Hippocampal formation (tissue), 2 donors: ENCODE measurements at places on chromosomes 5 and 9.

GRCh38 chr9:93206576-93207155 lies 22.7 kb downstream of the WNK2 start:
- no peak for DNase-seq

GRCh38 chr5:97165726-97166125 lies 17.3 kb downstream of the RIOK2 start:
- no peak for DNase-seq

DNA sequence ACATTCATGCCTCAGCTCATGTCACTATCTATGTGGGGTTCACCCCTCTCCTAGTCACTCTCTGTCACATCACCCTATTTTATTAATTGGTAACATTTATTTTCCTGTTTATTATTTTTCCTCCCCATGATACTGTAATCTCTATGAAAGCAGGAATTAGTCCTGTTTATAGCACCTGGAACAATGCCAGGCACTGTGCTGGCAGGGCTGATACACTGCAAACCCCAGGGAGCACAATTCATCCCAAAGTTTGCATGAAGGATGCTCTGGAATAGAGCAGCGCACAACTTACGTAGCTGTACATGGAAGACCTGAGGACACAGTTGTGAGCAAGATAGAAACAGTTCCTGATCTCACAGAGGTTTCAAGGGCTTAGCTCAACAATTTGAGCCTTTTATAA lies 103.2 kb downstream of the NSG2 start:
- DNase-seq, result no peak

GRCh38 chr9:124770359-124771020 lies 621 bp downstream of the NR6A1 start:
- no peak for DNase-seq

GRCh38 chr5:178312880-178313282 lies 80.3 kb upstream of the PHYKPL start:
- no peak for DNase-seq

DNA sequence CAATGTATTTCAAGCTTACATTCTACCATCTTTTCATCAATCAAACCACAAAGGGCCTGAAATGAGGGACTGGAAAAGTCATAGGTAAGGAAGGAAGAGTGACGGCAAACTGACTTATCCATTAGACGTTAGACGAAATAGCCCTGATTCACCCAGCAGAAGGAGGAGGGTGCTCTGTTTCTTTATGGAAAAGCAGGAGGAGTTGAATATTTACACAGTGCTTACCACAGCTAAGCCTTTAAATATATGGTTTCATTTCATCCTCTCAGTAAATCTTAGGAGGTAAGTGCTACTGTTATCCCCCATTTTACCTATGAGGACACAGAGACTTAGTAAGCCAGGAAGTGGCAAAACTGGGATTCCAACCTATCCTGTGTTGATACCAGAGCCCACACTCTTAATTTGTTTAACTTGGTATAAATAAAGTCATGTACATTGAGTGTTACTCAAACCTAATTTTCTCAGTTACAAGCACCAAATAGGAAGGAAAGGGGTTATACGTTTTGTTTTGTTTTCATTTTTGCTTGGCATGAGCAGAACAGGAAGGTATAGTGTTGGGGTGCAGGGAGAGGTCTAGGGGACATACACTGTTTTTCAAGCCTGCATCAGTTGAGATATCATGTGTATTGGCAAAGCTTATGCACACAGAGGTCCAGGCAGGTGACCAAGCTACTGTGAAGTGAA lies 98.1 kb upstream of the IFNK start:
- DNase-seq, result no peak

- DNase-seq, result no peak
These were observed 13.1 kb downstream of the DIAPH1 start for GRCh38 chr5:141605523-141606277.

GRCh38 chr5:139245637-139246339 lies 47.6 kb upstream of the SIL1 start:
- no peak for DNase-seq

DNA sequence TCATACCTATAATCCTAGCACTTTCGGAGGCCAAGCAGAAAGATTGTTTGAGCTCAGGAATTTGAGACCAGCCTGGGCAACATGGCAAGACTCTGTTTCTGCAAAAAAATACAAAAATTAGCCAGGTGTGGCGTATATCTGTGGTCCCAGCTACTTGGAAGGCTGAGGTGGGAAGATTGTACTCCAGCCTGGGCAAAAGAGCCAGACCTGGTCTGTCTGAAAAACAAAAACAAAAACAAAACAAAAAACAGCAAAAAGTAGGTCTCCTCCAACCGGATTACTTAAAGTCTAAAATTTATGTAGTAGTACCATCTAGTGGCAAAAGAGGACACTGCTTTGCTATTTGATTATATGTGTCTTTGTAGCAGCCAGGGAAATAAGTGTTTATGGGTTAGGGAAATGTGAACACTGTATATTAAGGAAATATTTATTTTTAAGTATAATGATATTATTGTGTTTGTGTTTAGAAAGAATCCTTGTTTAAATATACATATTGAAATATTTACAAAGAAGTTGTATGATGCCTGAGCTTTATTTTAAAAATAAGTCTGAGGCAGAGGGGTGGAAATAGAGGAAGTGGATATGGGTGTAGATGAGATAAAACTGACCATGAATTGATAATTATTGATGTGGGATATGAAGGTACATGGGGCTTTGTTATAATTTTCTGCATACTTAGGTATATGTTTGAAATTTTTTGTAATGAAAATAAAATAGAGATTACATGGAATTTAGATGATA lies 20.0 kb downstream of the APC start:
- DNase-seq, result peak; percentile 83

- DNase-seq, result no peak
These were observed 54.3 kb downstream of the ADRB2 start for GRCh38 chr5:148880696-148881095.

DNA sequence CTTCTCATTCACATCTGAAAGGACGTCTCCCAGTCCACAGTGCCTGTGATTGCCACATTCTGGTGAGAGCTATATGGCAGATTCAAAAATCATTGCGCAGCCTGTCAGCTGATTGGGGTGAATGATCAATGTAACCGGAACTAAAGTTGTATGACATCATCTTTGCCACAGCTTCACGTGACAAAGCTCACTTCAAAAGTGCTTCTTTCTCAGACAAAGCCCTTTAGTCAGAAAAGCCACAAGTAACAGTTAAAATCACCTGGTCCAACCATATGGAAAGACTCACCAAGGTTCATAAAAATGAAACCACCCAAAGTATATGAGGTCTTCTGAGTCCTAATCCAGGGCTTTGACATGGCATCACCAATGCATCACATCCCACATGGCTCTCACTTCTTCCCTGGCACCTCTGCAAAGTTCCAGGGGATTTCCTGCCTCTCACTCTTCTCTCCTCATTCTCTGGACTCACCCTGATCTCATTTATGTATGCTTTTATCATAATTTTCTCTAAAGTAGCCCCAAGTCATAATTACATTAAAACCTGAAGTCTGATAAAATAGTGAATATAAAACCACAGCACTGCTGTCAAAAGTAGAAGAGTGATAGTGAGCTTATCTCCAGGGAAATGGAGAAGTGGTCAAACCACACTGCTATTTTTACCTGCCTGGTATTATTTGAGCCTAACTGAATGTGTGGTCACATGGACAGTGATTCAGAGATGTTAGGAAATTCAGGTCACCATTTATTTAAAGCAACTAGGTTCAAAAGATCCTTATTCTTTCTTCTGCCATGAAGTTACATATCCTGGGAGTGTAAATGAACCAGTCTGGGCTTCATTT lies 193.1 kb upstream of the PTGER4 start:
- no peak for DNase-seq

- no peak for DNase-seq
These were observed 3.9 kb downstream of the STC2 start for GRCh38 chr5:173324115-173325001.

DNA sequence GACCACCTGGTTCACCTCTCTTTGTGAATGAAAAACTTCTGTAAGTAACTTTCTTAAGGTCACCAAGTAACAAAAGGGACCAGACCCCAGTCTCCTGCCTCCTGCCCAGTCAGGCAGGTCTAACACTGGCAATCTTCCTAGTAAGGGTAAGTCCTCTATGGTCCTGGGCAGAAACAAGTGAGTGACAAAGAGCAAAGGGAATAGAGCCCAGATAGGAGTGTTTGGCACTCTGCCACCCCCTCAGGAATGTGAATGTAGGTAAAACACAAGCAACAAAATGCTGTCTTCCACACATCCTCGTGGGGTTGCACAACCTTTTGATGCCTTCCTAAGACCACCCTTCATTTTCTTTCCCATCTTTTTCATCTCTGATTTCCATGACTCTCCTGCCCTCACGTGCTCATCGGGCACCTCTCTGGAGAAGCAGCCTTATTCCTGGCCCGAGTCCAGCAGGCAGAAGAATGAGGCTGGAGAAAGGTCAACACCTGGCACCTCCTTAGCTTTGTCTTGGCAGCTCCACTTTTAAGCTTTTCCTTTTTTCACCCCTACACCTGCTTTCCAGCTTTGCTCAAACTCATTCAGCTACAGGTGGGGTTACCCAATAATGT lies 90.2 kb upstream of the LHFPL2 start:
- DNase-seq, result no peak

DNA sequence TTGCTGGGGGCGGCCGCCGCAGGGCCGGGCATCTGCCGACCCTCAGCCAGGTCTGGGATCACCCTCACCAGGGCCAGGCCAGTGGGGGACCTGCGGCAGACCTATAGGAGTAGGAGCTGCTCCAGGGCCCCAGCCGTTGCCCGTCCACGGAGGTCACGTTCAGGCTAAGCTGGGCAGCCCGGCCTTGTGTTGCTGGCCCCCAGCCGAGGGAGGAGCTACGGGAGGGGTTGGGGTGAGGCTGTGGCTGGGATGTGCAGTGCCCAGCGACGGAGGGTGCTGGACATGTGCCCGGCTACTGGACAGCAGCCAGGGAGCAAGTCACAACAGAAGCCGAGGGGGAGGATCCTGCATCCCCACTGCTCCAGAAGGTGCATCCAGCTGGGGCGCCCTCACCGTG lies 39.6 kb upstream of the SLC6A19 start:
- DNase-seq, result peak; percentile 39

DNA sequence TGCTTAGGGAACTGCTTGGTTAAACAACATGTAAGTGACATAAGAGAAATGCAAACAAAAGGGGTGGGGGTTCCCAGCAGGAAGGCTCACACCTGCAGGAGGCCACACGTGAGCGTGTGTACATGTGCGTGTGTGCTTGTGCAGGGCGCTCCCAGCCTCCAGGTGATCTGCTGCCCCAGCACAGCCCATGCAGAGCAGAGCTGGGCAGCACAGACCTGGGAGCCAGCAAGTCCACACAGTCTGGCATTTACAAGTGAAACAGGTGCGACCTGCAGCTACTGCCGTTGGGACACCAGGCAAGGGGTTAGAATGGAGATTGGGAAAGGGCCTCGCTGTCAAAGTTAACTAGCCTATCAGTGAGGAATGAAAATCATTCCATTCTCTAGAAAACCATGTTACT lies 41.8 kb downstream of the GRAMD2B start:
- DNase-seq, result no peak

GRCh38 chr9:19163631-19164030 lies 36.3 kb upstream of the PLIN2 start:
- DNase-seq, result no peak

GRCh38 chr9:33106827-33107621 lies 30.6 kb upstream of the SMU1 start:
- DNase-seq, result no peak

GRCh38 chr5:56309262-56309826 lies 76.2 kb upstream of the ANKRD55 start:
- no peak for DNase-seq

- DNase-seq, result no peak
These were observed 9.1 kb downstream of the ANGPTL2 start for GRCh38 chr9:127113191-127113972.

GRCh38 chr9:131402073-131402472 lies 8.2 kb downstream of the PRRC2B start:
- DNase-seq, result no peak

DNA sequence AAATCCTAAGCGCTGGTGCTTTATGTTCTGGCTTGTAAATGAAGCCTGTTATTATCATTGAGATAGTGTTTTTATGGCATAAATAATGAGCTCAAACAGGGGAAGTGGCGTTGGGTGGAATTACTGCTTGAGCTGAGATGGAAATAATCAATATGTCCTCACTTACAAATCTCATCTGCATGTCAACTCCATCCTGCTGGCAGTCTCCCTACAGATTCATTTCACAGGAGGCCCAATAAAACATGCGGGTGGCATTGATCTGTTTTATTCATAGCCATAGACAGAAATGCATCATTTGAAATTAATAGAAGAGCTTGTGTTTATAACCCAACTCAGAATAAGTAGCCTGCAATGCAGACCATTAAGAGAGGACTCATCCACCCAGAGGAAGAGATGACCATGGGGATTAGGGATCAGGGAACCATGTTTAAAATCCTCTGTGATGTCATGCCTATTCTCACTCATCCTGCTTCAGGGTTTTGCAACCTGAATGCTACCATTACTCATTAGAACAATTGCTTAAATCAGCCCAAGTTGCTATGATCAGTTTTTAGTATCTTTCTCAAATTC lies 680.4 kb downstream of the TLR4 start:
- no peak for DNase-seq

DNA sequence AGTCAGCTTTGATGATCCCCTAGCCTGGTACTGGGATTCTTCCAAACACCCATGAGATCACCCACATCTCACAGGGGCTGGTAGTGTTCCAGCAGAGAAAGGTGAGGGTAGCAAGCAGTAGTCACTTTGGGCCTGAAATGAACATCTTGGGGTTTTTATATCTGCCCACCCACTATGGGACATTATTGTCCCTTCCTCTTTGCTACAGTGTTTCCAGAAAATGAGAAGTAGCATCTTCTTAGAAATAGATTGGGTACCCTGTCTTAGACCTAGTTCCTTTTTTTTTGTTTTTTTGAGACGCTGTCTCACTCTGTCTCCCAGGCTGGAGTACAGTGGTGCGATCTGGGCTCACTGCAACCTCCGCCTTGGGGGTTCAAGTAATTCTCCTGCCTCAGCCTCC lies 249.2 kb upstream of the ANKRD55 start:
- no peak for DNase-seq

DNA sequence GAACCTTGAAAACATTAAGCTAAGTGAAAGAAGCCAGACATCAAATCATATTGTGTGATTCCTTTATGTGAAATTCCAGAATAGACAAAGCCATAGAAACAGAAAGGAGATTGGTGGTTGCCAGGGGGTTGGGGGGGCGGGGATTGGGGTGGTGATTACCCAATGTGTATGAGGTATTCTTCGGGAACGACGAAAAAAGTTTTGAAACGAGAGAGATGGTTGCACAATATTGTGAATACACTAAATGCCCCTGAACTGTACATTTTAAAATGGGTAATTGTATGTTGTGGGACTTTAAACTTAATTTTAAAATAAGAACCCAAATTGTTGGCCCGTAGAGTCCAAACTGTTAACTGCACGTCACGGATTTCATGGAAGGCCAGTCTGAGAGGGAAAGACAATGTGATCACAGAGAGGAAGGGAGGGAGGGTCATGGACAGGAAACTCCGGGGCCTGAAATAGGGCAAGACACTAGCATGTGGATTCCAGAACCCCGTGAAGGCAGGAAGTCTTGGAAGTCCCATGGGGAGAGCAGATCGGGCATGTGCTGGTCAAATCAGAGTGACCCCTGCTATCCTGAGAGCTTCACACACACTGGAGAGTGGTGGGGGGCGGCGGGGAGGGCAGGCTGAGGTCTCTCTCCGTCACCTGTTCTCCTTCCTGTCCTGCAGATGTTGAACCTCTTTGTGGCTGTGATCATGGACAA lies 218.4 kb downstream of the CACNA1B start:
- DNase-seq, result no peak

GRCh38 chr9:85040146-85040545 lies 370.6 kb downstream of the NTRK2 start:
- peak; percentile 81 for DNase-seq

GRCh38 chr9:100309992-100310391 lies 42.8 kb downstream of the TEX10 start:
- no peak for DNase-seq
